Glutamatergic neuron (in vitro differentiated cells): ENCODE measurements at places on chromosomes 3 and 15. TPM values are rescaled to one million over a fixed set of nuclear protein-coding genes. Genes with fewer than 3 reads are reported as not detected.
A peak's percentile ranks its signal among the peaks of the same experiment; 100 is the strongest.

GRCh38 chr3:127671523-127672428 is 976 bp upstream of the ABTB1 start:
- DNase-seq: peak; percentile 38
- peaks cover 13% of the 10 kb centered on the region for H3K4me1 ChIP-seq
- peak overlapping the region; percentile 77 for H3K4me3 ChIP-seq
- peak overlapping the region; percentile 72 for H3K27ac ChIP-seq
- peaks cover 21% of the 10 kb centered on the region for H3K27me3 ChIP-seq

- no peak overlapping the region for H3K4me3 ChIP-seq
- H3K36me3 ChIP-seq: no peaks in the 10 kb centered on the region
- H3K27me3 ChIP-seq: no peaks in the 10 kb centered on the region
- H3K4me1 ChIP-seq: peaks cover 3% of the 10 kb centered on the region
- DNase-seq: no peak
- no peak overlapping the region for H3K27ac ChIP-seq
Observed at GRCh38 chr3:151644020-151644620, 89.6 kb upstream of the AADACL2 start.

DNA sequence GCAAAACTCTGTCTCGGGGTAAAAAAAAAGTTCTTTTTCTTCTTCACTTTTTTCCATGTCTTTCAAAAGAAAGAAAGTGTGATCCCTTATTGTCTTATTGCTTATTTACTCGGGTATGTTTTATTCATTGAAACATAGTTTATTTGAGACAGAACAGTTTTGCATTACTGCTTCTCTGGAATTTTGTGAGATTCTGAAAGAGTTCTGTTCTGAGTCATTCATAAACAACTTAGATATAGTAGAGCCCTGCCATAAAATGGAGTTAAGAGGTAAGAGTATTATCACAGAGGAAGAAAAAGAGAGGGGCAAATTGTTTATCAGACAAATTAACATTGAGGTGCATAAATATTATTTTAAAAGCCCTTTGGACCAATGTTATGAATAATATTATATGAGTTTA is 522.2 kb downstream of the ROBO2 start:
- no peak overlapping the region for H3K4me3 ChIP-seq
- no peak overlapping the region for H3K27ac ChIP-seq
- peaks cover 2% of the 10 kb centered on the region for H3K4me1 ChIP-seq
- DNase-seq: no peak

- no peaks in the 10 kb centered on the region for H3K27me3 ChIP-seq
- H3K27ac ChIP-seq: no peak overlapping the region
- no peaks in the 10 kb centered on the region for H3K36me3 ChIP-seq
Observed at GRCh38 chr3:48233542-48233941, 7.4 kb upstream of the ZNF589 start.

- no peak overlapping the region for H3K27ac ChIP-seq
- peaks cover 9% of the 10 kb centered on the region for H3K4me1 ChIP-seq
- H3K36me3 ChIP-seq: no peaks in the 10 kb centered on the region
- DNase-seq: no peak
Observed at GRCh38 chr15:51279391-51279790, 59.0 kb downstream of the CYP19A1 start.

GRCh38 chr15:101702077-101702476 is 22.2 kb downstream of the TARS3 start:
- H3K27me3 ChIP-seq: peaks cover 1% of the 10 kb centered on the region
- no peak overlapping the region for H3K4me3 ChIP-seq
- H3K27ac ChIP-seq: no peak overlapping the region

GRCh38 chr15:57917998-57918397 is 147.5 kb downstream of the ALDH1A2 start:
- no peak overlapping the region for H3K4me3 ChIP-seq
- H3K36me3 ChIP-seq: no peaks in the 10 kb centered on the region
- no peak for DNase-seq
- peaks cover 34% of the 10 kb centered on the region for H3K4me1 ChIP-seq
- H3K27me3 ChIP-seq: no peaks in the 10 kb centered on the region
- no peak overlapping the region for H3K27ac ChIP-seq

DNA sequence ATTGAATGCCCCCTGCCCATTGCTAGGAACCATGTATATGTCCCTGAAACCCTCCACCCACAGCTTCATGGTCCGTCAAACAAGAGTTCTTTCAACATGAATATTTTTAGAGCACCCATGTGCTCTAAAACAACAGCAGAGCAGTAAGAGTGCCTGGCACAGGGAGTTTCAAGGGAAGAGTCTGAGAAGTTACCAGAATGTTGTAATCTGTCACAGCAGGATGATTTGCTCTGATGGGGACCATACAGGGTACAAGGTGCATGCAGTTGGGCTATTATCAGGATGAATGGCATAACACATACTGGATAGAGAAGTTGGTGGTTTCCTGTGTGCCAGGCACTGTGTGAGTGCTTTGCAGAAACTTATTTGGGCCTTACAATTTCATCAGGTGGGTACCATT is 27.8 kb upstream of the FLNB start:
- DNase-seq: no peak
- H3K36me3 ChIP-seq: no peaks in the 10 kb centered on the region
- no peaks in the 10 kb centered on the region for H3K4me1 ChIP-seq
- H3K27me3 ChIP-seq: peaks cover 3% of the 10 kb centered on the region
- H3K4me3 ChIP-seq: no peak overlapping the region
- no peak overlapping the region for H3K27ac ChIP-seq

- H3K27me3 ChIP-seq: peaks cover 4% of the 10 kb centered on the region
- H3K27ac ChIP-seq: no peak overlapping the region
- H3K36me3 ChIP-seq: peaks cover 16% of the 10 kb centered on the region
- no peak overlapping the region for H3K4me3 ChIP-seq
Observed at GRCh38 chr3:120625159-120625586, 29.0 kb downstream of the NDUFB4 start.

ILDR1 gene
- total RNA-seq: not detected

DNA sequence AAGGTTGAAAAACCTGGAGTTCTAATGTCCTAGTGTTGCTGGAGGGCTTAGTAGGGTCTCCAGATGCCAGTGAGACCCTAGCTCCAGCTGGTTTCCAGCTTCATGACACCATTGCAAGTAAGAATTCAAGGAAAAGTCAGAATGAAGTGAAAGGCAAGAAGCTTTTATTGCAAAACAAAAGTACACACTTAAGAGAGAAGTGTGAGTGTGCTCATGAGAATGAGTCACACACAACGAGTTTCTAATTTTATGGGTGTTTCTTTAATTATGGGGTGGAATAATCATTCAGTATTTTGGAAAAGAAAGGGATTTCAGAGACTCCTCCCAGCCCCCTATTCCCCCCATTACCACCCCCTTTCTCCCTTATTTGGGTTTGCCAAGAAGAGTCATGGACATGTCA is 24.6 kb upstream of the ZNF502 start:
- no peak overlapping the region for H3K4me3 ChIP-seq
- H3K27me3 ChIP-seq: peaks cover 5% of the 10 kb centered on the region
- peaks cover 5% of the 10 kb centered on the region for H3K4me1 ChIP-seq
- H3K36me3 ChIP-seq: peaks cover 21% of the 10 kb centered on the region

CHRNA7 gene
- total RNA-seq: 19.1 TPM

- DNase-seq: no peak
- no peaks in the 10 kb centered on the region for H3K4me1 ChIP-seq
- H3K36me3 ChIP-seq: no peaks in the 10 kb centered on the region
- H3K4me3 ChIP-seq: no peak overlapping the region
Observed at GRCh38 chr3:131033480-131034080, 6.9 kb downstream of the NEK11 start.

DNA sequence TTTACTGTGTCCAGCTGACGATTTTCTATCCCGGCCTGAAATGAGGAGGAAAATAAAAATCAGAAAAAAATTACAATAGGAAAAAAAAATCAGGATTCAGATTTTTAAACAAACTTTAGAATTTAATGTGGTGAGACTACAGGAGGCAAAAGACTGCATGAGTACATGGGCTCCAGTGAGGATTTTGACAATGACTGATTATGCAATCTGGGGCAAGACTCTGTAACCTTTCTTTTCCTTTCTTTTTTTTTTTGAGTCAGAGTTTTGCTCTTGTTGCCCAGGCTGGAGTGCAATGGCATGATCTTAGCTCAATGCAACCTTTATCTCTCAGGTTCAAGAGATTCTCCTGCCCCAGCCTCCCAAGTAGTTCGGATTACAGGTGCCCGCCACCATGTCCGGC is 29.9 kb downstream of the SPG11 start:
- H3K36me3 ChIP-seq: peaks cover 5% of the 10 kb centered on the region
- H3K27ac ChIP-seq: no peak overlapping the region
- no peaks in the 10 kb centered on the region for H3K4me1 ChIP-seq
- no peak overlapping the region for H3K4me3 ChIP-seq
- peaks cover 2% of the 10 kb centered on the region for H3K27me3 ChIP-seq

ZNF502 gene
- 0.32 TPM for total RNA-seq

DNA sequence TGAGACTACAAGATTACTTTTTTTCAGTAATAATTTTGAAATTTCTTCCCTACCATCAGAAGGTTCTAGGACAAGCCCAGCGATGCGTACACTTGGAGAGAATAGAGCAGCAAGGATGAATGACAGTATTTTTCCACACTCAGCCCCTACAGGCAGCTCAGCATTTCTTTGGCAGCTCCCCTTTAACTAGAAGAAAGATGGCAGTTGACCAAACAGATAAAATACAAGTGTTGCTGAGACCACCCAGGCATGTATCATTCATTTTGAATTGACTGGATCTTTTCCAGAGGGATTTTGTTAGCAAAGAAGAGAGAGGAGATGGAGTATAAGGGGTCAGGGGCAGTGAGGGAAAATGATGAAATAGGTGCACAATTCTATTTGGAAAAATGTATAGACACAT is 761.3 kb downstream of the AGBL1 start:
- H3K27ac ChIP-seq: no peak overlapping the region
- no peaks in the 10 kb centered on the region for H3K4me1 ChIP-seq
- H3K27me3 ChIP-seq: no peaks in the 10 kb centered on the region
- DNase-seq: no peak

- H3K4me1 ChIP-seq: peaks cover 4% of the 10 kb centered on the region
- H3K4me3 ChIP-seq: no peak overlapping the region
Observed at GRCh38 chr3:143726727-143727126, 121.5 kb downstream of the SLC9A9 start.

GRCh38 chr15:72288796-72289596 is 16.6 kb upstream of the PARP6 start:
- no peak overlapping the region for H3K27ac ChIP-seq

DNA sequence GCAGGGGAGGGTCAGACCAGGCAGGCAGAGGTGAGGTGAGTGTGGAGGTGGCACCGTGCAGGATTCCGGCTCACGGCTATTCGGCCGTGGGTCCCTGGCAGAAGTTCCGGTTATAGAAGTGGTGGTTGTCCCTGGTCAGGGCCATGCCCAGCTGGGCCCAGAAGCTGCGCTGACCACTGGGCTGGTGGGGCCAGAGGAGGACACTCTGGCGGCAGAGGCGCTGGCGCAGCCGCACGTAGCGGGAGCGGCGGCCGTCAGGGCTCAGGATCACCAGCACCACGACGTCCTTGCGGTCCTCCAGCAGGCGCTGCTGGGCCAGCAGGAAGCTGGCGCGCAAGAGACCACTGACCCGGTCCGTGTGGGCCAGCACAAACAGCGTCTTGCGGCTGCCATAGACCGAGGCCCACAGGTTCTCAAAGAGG is 4.3 kb downstream of the TLR9 start:
- DNase-seq: no peak
- H3K4me3 ChIP-seq: no peak overlapping the region
- H3K27me3 ChIP-seq: peaks cover 8% of the 10 kb centered on the region
- peaks cover 2% of the 10 kb centered on the region for H3K4me1 ChIP-seq

FGF12 gene
- total RNA-seq: 33.1 TPM

DNA sequence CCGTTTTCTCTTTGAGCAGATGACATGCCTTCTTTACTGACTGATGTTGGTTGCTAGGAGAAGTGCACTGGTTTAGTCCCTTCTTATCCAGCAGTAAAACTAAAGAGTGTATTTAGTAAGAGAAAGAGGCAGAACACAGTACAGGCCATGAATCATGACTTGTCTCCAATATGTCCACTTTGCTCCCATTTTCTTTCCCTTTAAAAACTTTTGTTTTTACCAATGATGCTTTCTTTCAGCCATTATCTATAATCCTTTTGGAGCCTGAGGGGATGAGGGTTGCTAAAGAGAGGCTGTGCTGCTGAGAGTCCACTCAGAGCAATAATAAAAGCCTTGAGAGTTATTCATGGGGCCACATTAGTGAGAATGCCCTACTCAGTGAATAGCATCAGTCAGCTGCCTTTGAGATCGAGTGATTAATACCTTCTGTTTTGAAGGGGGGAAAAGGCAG is 12.2 kb downstream of the ROBO2 start:
- peak overlapping the region; percentile 72 for H3K27ac ChIP-seq
- H3K4me1 ChIP-seq: peaks cover 43% of the 10 kb centered on the region
- DNase-seq: no peak

EXD1 gene
- not detected for total RNA-seq

CCDC39 gene
- not detected for total RNA-seq
